ENCODE measurements at places on chromosomes 7 and 10.

DNA sequence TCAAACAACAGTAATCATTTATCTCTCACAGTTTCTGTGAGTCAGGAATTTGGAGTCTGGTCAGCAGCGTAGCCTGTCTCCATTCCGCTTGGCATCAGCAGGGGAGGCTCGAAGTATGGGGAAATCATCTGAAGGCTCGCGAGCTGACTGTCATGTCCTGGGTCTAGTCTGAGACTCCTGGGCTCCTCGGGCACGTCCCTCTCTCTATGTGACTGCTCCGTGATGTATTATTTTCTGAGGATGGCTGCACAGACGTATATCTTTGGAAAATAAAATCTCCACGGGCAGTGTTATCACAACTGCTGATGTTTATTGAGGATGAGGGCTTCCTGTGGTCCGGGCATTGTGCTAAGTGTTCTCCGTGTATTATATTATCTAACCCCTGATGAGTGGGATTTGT is 23.3 kb upstream of the PCGF5 start:
- no peak for DNase-seq

DNA sequence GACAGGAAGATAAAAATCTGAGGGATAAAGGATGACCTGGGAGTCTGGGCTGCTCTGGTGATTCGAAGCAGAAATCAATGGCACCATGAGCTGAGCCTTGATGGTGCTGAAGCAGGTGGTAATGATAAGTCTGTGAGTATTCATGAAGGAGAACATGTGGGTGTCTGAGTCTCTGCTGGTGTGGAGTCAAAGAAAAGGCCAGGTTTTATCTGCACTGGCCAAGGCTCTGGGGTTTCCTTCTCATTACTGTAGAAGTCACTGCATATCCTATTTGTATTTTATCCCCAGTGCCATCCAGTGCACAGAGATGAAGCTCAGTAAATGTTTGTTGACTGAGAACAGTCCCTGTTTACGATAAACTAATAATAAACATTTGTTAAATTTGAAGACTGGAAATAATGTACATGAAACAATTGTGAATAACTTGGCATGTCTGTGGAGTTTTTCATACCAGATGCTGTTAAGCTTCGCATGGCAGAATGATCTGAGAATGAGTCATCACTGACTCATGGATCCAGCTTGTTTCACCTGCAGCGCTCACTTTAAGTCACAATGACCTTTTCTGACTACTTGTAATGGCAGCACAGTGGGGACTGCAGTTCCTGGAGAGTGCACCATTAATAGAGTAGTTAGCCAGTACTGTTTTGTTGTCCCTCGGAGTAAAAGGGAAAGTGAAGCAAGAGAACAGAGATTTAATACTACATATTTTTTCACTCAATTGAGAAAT is 538.5 kb downstream of the HTR7 start:
- DNase-seq = no peak

DNA sequence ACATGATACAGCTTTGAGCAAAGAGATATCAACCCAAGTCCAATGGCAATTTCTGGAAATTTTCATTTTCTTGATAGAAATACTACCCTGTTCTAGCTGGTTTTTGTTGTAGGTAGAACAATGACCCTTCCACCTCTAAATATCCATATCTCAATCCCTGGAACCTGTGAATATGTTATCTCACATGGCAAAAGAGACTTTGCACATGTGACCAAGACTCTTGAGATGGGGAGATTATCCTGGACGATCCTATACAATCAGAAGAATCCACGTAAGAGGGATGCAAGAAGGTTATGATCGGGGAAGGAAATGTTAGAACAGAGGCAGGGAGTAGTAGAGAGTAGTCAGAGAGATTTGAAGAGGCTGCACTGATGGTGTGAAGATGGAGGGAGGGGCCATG is 124.9 kb downstream of the CCDC71L start:
- no peak for DNase-seq

DNA sequence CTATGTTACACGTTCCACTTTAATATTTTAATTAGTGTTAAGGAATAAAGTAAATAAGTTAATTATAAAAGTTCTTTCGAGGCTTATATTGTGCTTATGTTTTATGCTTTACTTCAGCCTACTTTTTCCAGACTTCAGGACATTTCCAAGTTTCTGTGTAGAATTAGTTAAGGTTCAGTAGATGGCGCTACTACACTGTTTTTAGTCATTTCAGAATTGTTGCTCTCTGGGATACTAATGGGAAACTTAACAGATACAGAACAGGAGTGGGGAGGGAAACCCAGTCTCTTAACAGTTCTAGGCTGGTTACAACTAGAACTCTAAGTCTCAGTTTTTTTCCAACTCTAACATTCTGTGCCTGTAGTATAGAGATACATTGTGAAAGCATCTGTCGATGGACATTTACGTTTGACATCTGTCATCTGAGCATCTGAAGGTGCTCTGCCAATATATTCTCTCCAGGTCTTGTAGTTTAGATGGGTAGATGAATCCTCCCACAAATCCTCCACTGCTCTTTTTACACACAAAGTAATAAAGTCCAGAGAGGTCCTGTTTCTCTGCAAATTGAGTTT is 56.8 kb upstream of the FAM171A1 start:
- DNase-seq = no peak

DNA sequence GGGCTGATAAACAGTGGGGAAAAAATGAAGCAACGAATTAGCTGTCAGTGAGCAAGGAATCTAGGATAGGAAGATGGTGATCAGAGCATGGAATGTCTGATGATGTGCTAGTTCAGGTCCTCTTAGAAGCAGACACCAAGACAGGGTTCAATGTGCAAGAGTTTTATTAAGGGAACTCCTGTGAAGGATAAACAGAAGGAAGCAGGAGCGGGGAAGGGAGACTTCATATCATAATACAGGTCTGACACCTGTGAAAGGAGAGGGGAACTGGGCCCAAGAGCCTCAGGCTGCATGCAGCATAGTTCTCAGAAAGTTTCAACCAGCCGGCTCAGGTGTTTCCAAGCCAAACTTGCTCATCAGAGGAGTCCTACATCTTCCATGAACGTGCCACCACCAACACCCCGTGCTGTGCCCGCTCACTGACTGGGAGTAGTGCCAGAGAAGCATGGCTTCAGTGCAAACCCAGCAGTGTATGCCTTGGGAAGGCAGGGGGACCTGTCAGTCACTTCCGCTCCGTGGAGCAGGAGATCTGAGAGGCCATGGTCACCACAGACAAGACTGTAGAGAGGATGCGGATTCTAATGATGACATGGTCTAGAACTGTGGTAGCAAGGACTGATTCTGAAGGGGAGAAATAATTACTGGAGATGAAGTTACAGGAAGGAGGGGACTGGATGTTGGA is 45.8 kb downstream of the ZNF800 start:
- DNase-seq = no peak
